ENCODE measurements at places on chromosomes 2 and 18. TPM values are rescaled to one million over a fixed set of nuclear protein-coding genes. Genes with fewer than 3 reads are reported as not detected.

Gene VPS54
- total RNA-seq = 42.8 TPM

Gene AMER3
- total RNA-seq = 11.4 TPM

Gene MC2R
- total RNA-seq = not detected

Gene DSG2
- total RNA-seq = 12.2 TPM
